ENCODE measurements at places on chromosomes 11 and 22.
A peak's percentile ranks its signal among the peaks of the same experiment; 100 is the strongest.

- no peak for DNase-seq
Measured at GRCh38 chr11:133951327-133952198, 5.2 kb downstream of the IGSF9B start.

GRCh38 chr22:42813501-42813900 lies 43.6 kb downstream of the ARFGAP3 start:
- no peak for DNase-seq

- DNase-seq, result no peak
Measured at GRCh38 chr11:117535201-117535849, 207.7 kb downstream of the CEP164 start.

- DNase-seq, result no peak
Measured at GRCh38 chr11:123218451-123218850, 23.4 kb upstream of the CLMP start.

- DNase-seq, result no peak
Measured at GRCh38 chr22:17969701-17970113, 54.7 kb downstream of the MICAL3 start.

GRCh38 chr22:23849009-23850006 lies 8.4 kb upstream of the SLC2A11 start:
- peak; percentile 41 for DNase-seq

- no peak for DNase-seq
Measured at GRCh38 chr11:128644576-128644975, 49.3 kb upstream of the FLI1 start.

GRCh38 chr11:31303644-31304180 lies 65.8 kb downstream of the DCDC1 start:
- no peak for DNase-seq
